ENCODE measurements at places on chromosomes 6 and 20.

GRCh38 chr20:34375977-34376430 lies 12.9 kb downstream of the ITCH start:
- no peak for DNase-seq

GRCh38 chr20:32886652-32887051 lies 27.9 kb downstream of the EFCAB8 start:
- no peak for DNase-seq

DNA sequence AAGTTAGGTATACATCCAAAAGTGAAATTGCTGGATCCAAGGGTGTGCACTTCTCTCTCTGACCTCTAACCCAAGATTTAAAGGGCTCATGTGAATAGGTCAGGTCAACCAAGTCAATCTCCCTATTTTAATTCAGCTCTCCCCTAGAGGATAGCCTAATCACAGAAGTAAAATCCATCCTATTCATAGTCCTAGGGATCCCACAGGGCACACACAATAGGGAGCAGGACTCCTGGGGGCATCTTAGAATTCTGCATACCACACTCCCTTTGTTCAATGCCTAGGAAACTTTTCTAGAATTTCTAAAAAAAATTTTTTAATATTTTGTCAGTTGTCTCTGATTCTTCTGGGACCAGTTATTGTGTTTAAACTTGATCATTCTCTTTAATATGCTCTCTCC lies 35.1 kb downstream of the CST9L start:
- DNase-seq: no peak

- no peak for DNase-seq
Measured at GRCh38 chr6:147061252-147061651, 143.0 kb upstream of the STXBP5 start.
